Stimulated activated CD4-positive, alpha-beta T cell treated with anti-CD3 and anti-CD28 coated beads, Interleukin-15, amount 100 ng/mL, for 1 hour (primary cell): ENCODE measurements at places on chromosomes 6 and 20.
A peak's percentile ranks its signal among the peaks of the same experiment; 100 is the strongest.

GRCh38 chr20:63117151-63117550, 98.8 kb downstream of the YTHDF1 start:
- DNase-seq: no peak

DNA sequence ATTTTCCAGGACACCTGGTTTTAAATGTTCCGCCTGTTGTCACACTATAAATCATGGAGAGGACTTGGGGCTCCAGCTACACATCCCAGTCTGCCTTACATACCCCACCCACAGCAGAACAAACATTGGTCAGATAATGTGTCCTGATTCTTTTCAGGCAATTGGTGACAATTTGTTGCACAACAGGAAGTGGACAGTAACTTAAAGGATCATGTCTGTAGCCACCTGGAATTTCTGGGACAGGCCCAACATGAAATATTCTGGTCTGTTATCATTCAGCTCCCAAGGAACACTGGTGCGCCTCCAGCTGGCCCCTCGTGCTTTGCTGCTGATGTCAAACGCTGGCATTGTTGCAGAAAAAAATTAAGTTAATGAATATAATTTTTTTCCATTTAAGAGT, 117.2 kb downstream of the SOBP start:
- DNase-seq: no peak

DNA sequence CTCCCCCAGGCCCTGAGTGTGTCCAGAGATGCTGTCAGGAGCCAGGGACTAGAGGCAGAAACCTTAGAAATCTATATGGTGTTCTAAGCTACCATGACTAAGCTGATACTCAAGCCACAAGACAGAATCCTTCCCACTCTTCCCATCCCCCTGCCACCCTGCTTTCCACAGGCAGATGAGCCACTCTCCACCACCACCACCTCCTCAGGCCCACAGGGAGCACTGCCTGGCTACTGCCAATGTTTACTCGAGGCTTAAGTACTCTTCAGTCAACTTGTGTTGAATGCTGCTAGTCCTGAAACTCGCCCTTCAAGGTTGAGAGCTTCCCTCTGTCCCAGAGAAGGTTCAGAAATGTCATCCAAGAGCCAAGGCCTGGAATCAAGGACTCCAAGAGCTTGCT, 56.2 kb downstream of the CENPW start:
- no peak for DNase-seq

- no peak for DNase-seq
Observed at GRCh38 chr20:45953672-45954071, 18.3 kb downstream of the ZNF335 start.

DNA sequence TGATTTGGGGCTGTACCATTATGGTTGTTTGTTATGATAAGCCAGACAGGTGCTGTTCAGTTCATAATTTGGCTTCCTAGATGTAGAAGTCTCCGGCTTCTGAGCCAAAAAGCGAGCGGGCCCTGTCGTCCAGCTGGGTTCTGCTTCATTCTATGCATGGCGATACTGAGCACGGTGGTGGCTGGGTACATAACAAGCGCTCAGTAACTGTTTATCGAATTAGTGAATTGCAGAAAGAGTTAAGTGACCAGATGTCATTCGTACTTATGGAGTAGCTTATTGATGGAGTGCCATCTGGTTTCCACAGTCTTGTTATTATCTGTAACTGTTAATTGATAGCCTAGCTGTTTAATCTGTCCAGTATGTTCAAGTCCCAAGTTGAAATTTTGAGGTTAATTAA, 85.0 kb downstream of the DTD1 start:
- DNase-seq: no peak

- no peak for DNase-seq
Observed at GRCh38 chr6:28977341-28978132, 27.6 kb downstream of the ZNF311 start.

DNA sequence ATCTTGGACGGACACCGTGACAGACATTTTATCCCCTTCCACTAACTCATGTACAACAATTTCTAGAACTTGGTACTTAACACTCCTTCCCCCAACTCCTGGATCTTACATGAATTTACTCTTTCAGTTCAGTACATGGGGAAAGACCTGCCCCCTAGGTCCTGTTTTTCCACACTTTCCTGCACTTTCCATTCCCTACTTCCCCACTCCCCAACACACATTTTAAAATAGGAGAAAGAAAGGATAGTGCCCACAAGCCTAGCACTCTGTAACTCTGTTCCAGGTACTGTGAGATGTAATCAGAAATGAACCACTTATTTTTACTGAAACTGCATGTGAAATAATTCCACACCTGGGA, 1.3 kb downstream of the ADGRG6 start:
- DNase-seq: no peak

GRCh38 chr20:17542993-17543412, 11.8 kb upstream of the BFSP1 start:
- no peak for DNase-seq

GRCh38 chr6:155328539-155329459, 14.5 kb upstream of the TFB1M start:
- no peak for DNase-seq

DNA sequence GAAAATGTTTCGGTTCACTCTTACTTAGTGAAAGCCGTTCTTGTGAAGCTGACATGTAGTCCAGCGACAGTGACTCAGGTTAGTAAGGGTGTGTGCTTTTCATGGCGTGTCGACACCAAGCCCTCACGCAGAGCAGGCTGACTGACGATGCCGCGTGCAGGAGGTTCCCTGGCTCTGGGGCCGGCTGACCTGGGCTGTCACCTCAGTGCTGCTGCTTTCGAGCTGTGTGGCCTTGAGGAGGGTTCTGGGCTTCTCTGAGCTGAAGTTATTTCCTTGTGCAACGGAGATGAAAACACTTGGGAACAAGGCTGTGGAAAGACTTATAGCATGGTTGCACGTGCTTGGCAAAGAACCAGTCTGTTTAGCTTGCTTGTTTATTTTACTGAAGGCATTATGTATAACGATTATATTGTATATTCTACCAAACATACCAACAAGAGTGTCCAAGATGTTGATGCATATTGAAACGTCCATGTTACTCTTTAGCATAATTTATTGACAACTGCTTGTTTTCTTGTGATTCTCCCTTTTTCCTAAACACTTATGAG, 59.2 kb downstream of the PHACTR3 start:
- DNase-seq: no peak

GRCh38 chr6:159821122-159821521, 21.0 kb downstream of the PNLDC1 start:
- DNase-seq: no peak

DNA sequence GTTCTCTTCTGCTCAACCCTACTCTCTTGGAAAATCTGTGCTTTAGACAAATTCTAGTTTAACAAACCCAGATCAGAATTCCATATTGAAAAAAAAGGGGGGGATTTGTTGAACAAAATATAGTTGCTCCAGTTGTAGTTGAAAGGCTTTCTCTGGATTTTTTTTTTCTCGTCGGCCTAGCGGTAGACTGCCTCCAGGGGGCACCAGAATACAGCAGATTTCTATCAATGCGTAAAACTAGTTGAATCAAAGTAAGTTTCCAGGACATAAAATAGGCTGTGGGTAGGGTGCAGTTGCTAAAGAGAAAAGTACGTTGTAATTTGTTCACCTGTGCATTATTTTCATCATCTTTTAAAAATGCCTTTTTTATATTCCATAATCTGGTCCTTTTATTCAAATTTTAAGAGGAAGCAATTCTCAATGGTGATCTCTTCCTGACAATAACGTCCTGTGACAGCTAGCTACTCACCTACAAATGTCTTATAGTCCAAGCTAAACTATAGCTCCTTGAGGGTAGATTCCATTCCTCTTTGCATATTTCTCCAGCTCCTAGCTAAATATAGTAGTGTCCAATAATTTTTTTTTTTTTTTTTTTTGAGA, 105.4 kb downstream of the PERP start:
- DNase-seq: no peak

GRCh38 chr6:154301839-154302752, 54.5 kb downstream of the IPCEF1 start:
- no peak for DNase-seq

DNA sequence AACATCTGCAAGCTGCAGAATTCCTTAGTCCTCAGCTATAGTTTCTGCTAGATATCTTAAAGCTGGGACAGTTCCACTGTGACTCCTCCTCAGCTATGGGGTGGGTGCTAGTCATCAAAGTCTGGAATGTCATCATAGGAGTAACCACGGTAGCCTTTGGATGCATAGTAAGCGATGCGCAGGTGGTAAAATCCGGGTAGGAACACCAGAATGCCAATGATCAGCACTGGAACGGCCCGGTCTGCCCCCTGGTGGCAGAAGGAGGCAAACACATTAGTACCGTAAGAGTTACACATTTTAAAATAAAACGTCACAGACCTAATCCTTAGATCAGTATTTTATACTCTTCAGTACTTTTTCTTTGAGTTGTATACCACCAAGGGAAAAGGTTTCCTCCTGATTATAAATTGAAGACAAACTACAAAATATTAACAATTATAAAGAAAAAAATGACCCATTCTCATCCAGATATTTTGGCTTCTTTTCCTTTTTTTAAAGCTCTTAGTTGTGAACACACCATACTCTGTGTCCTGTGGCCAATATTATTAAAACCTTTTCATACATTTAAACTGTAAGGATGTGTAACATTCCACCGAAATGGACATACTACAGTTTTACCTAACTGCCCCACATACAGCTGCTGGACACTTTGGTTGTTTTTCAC, 18.9 kb downstream of the PCNA start:
- DNase-seq: peak; percentile 44

GRCh38 chr6:8633762-8634161, 198.4 kb upstream of the SLC35B3 start:
- DNase-seq: no peak

GRCh38 chr6:75279418-75279817, 5.2 kb downstream of the TMEM30A start:
- no peak for DNase-seq

DNA sequence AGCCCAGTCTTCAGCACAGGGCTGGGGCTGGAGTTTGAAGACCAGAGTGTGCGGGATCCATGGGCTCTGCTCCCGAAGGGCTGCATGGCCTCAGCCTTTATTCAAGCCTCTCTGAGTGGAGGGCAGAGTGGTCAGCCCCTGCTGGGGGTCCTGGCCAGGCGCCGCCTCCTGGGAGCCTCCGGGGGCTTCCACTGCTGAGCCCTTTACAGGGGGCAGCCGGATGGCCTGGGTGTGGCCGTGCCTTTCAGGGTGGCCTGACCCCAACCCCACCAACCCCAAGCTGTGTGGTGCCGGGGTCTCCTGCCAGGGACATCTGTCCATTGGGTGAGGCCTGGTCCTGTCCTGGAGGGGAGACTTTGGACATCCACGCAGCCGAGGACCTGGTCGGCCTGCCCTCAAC, 76.0 kb upstream of the SLCO4A1 start:
- no peak for DNase-seq

DNA sequence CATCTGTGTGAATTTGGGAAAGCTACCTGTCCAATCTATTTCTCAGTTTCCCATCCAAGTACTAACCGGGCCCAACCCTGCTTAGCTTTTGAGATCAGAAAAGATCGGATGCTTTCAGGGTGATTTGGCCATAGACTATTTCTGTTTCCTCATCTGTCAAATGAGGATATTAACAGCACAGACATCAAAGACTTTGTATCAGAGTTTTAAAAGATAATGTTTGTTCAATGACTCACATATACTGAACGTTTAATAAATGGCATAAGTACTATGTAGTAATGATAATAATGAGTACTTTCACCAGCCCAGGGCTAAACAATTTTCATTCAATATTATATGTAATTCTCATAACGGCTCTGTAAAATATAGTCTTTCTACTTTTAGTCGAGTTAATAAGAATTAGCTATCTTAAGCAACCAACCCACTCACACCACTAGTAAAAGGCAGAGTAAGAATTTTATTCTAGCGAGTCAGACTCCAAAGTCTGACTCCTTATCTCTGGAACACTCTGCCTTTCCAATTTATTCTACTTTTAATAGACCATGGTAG, 216.5 kb downstream of the ARHGAP18 start:
- DNase-seq: no peak

DNA sequence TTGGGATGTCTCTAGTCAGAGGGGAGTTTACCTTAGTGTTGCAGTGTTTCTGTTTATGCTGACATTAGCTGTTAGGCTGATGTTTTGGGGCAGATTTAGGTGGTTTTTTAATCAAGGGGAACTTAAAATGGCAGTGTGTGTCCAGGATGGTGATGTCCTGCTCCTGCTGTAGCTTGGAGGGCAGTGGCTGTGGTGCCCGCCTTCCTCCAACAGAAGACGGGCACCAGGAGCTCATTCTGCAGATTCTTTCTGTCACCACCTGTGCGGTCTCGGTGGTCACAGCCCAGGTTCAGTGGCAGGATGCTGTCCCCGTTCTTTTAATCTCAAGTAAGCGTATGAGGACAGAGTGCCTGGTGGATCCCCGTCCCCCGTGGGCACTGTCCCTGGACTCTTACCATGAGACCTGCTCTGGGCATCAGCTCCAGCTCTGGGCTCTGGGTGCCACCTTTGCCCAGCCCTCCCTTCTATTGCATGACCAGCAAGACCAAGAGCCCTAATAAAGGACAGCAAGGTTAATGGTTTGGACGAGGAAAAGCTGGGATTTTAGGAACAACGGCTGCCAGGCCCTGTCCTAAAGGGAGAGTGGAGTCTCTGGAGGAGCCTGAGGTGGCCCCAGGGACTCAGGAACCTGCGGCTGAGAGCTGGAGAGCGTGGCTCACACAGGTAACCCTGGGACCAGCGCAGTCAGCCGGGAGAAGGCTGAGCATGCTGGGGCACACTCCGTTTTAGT, 217.3 kb downstream of the ERMARD start:
- DNase-seq: no peak

- DNase-seq: no peak
Observed at GRCh38 chr6:132020138-132020581, 69.0 kb upstream of the CCN2 start.

DNA sequence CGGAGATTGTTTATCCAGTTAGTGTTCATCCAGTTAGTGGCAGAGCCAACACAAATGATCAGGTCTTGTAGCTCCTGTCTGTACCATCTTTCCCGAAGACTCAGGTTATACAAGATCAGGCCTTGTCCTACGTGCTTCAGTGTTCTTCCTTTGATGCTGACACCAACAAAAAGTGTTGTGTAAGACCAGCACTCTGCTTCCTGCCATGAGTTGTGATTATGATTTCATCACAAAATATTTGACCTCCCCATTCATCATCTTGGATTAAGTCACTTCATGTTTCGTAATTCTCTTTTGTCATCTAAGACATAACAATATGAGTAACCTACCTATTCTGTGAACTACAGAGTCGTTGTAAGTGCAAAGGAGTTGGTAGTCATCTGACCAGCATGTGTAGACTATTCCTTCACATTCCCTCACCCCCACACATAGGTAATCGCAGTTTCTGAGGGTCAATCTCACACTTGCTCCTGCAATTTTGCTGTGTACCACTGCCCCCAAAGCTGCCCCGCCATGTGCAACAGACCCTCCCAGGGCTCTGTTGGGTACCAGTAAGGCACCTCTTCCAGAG, 135.6 kb upstream of the SLC22A23 start:
- no peak for DNase-seq

DNA sequence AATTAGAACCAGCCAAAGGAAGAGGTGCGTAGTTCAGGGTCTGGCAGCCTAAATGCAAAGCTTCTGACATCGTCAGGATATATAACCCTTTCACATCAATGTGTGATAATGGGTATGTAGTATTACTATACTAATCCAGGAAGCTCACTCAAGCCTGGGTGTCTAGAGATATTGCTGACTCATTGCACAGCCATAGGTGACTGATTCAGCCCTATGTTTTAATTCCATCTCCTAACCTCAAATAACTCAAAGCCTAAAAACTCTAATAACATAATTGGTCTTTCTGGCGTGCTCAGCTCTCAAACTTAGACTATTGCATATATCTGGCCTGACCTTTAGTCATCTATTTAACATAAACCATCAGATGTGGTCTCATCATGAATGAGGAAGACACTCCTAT, 658.4 kb downstream of the TBC1D32 start:
- no peak for DNase-seq
